ENCODE measurements at places on chromosomes 5 and 9. TPM values are rescaled to one million over a fixed set of nuclear protein-coding genes. Genes with fewer than 3 reads are reported as not detected.

TXNDC8 gene
- polyA plus RNA-seq, result not detected

SPTAN1 gene
- polyA plus RNA-seq, result 1,013 TPM

LURAP1L gene
- 14.7 TPM for polyA plus RNA-seq

GRAMD2B gene
- polyA plus RNA-seq, result 40.9 TPM
